Effector memory CD8-positive, alpha-beta T cell (primary cell): ENCODE measurements at places on chromosomes 5 and 9.

GRCh38 chr9:134544388-134545214 lies 97.0 kb upstream of the COL5A1 start:
- DNase-seq = no peak

DNA sequence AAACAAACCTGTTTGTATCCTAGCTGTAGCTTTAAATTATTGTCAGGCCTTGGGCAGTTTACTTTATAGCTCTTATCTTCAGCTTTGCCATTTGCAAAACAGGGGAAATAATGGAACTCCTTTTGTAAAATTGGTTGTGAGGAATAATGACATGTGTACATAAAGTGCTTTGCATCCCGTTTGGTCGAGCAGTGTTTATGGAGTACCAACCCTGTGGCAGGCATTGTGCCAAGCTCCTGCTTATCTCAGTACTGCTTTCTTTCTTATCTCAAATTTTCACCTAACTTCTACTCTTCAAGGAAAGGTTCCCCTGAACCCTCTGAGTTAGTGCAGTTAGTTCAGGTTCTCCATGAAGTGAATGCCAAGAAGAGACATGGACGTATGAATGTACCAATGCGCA lies 9.4 kb upstream of the TENT2 start:
- no peak for DNase-seq

GRCh38 chr5:107670087-107670931 lies 428 bp downstream of the EFNA5 start:
- DNase-seq = no peak

DNA sequence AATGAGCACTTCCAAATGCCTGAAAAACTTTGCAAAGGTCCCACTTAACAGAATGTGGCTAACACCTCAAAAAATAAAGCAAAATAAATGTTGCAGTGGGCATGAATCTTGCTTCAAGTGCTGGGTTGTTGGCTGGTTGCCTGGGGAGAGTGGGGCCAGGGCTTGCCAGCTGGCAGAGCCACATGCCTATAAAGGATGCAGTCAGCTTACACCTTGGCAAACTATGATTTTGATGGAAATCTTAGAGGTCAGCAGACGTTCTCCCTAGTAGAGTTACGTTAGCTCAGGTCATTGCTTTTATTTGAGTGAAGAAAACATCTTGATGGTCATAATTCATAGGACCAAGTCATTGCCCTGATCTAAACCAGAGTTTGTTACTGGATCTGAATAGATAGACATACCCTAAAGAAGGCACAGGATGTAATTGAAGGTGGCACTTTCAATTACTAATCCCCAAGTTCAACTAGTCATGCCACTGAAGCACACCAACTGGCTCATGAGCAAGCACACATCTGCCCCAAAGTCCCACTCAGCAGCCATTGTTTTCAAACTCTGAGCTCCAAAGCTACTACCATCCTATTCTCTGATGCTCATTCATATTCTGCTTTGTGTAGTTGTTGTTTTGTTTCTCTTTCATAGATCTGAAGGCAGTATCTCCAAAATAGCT lies 51.2 kb upstream of the ZSWIM6 start:
- DNase-seq = no peak

DNA sequence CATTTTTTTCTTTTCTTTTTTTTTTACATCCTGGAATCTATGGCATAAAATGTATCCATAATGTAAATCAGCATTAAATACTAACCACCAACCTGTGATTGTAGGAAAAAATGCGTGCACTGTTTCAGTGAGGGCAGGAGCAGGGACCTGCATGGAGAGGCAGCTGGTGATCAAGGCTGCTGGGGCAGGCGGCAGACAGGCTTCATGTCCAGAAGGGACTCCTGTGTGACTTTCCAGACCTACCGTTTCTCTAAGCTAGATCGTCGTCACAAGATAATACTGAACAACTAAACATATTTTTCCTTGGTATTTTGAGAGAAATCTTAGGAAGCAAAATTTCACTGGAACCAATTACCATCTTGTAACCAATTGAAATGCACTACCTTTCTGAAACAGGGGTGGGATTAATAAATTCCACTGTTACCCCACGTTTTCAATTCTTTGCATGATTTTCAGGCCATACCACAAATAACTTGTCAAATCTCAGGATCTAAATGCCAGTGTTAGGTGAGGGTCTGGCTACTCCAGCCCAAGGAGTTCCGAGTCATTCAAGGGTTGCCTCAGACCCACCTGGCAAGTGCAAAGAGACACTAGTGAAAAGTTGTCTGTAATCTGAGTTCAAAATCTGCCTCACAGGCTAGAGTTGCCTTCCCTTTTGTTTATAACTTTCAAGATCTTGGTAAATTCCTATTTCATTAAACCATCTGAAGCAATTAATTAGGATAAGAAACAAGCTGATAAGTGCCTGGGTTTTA lies 198.2 kb downstream of the SEMA5A start:
- DNase-seq = no peak

GRCh38 chr9:25461416-25461815 lies 216.8 kb downstream of the TUSC1 start:
- no peak for DNase-seq

GRCh38 chr9:92720209-92720765 lies 44.3 kb downstream of the BICD2 start:
- DNase-seq = no peak

DNA sequence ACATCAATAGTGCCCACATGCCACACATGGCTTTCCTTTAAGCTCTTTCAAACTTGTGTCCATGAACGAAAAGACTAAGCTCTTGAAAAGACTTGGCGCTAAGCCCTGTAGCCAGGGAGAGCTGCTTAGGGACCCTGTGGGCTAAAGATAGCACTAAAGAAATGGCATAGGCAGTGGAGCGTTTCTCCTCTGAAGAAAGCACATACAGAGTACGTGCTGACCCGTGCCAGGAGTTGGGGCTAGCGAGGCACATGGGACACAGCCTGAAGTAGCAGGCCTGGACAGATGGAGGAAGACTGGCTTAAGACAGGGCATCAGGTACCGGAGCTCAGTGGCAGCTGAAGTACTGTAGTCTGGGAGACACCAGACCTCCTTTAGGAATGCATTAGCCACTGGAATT lies 39.7 kb downstream of the ADGRV1 start:
- no peak for DNase-seq

DNA sequence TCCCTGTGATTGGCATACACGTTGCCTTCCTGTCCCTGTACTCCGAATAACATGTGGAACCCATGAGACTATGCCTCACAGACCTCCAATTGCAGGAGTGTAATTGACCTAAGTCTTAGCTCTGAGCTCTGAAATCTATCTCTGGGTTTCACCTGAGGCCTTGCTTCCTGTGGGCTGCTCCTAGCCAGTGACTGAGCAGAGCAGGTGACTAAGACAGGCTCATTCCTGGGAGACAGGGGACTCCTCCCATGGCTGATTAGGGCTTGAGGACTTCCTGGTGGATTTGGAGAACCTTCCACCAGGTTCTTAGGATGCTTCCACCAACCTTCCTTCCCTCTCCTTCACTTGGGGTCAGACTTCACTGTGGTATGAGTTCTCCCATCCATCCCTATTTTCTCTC lies 22.3 kb upstream of the MIER3 start:
- no peak for DNase-seq

DNA sequence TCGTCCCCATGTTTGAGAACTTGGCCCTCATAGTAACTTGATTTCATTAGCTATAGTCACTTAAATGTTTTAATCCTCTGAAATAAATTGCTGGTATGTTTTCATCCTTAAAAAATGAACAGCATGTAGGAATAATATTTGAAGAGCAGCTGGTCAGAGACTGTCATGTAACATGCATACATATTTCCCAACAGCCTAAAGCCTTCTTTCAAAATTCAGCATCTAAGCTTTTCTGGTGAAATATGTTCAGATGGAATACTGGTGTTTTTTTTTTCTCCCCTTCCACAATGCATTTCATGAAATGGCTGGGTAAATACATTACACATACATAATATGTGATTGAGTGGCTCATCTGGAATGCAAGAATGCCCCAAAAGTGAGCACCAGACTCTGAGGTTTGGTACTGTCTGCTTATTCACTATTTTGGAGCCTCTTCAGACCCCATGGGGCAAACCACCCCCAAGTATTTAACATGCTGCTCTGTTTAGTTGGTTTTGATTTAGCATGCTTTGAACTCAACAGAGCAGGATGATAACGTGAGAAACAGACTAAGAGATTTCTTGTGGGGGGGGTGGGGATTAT lies 94.0 kb downstream of the SMARCA2 start:
- DNase-seq = no peak

DNA sequence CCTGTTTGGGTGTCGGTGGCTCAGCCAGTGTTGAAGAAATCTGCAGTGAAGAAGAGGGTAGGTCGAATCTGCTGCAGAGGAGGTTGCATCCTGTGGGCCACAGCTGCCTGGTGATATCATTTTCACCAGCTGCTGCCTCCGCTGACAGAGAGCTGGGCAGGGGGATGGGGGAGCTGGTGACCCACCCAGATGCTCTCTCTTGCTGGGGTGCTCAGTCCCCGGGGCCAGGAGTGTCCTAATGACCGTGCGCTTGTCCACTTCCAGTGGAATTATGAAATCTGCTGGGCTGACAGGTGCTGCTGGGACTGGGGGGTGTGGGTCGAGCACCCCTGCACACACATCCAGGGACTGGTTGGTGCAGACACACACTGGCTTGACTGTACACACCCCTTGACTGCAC lies 83.2 kb upstream of the IRX4 start:
- no peak for DNase-seq

- DNase-seq = no peak
Measured at GRCh38 chr5:138629392-138629791, 54.2 kb upstream of the HSPA9 start.

DNA sequence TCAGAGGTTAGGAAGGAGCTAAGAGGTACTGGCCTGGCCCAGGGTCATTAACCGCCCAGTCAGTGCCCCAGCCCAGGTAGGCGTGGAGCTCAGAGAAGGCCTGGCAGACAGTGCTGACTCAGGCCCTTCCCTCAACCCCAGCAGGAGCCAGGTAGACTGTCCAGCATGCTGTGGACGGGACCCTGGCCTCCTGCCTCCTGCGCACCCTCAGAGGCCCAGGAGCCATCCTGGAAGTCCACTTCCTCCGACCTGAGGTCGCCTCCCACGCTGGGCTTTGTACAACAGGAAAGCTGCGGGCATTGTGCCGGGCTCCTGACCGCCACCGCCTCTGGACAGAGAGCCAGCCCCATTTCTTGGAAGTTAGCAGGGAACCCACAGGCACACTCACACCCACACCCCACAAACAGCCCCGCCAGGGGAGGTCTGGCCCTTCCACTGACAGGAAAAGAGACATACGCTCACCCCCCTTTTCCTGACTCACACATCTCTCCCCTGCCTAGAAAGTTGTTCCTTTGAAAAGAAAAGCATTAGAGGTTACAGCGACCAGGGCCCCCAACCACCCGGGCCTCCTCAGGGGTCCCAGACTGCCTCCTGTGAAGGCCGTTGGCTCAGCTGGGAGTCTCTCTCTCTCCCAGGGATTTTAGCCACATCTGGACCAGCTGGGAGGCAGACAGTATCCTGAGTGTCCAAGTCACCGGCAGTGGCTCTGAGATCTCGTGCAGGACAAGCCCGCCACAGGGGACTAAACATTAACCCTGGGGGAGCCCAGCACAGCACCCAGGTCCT lies 7.7 kb downstream of the RALGDS start:
- DNase-seq = no peak

GRCh38 chr9:30609713-30610112 lies 1774.7 kb upstream of the ACO1 start:
- no peak for DNase-seq

DNA sequence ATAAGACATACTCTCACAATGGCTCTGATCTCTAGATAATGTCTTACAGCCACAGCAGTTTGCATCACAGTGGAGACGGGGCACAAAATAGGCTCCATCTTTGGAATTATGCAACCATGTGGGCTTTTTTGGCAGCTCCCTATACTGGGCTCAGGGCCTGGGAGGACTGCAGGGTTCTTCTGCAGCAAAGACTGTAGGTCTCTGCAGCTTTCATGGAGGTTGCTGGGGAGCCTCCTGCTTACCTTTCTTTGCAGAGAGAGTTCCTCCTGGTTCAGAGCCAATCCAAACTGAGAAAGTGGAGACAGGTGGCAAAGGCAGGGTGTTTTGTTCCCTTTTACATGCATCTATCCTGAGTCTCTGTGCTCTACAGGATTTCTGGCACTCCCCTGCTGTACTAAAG lies 558.0 kb downstream of the TLR4 start:
- no peak for DNase-seq

- DNase-seq = no peak
Measured at GRCh38 chr5:159965031-159965837, 43.7 kb upstream of the TTC1 start.

- DNase-seq = no peak
Measured at GRCh38 chr5:90055831-90056328, 353.7 kb downstream of the CETN3 start.

DNA sequence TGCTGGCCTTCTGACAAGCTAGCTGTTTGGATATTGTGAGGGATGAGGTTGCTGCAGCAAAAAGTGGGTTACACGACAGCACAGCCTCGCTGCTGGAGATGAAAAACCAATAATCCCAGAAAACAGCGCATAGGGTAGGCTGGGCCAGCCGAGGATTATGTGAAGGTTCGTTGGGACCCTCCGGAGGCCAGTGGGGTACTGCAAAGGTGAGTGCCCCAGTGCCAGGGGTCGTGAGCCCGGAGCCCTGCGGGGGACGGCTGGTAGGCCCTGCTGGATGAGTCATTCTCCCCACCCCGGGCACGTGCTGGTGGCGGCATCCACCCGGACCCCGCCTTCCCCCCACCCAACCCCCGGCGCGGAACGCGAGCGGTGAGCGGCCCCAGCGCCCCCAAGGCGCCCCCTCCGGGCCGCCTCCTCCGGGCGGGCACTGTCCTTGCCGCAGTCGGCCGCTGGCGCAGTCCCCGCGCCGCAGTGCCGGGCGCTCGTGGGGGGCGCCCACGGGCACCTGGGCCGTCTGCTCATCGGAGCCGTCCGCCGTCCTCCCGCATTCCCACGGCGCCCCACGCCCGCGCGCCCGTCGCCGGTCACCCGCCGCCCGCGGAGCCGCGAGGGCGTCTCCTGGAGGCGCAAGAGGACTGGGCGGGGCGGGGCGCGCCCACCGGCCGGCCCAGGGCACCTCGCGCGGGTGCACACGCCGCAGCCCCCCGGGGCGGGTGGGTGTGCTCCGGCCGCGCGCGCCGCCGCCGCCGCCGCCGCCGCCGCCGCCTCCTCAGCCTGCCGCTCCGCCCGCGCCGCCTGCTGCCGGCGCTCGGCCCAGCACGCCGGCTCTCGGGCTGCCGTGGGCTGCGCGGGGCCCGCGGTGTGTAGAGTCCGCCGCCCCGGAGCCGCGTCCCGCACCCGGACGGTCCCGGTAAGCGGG lies at the start of gene PHF24:
PHF24 (plus strand) TSS at position 794 of the 919 bp plus-strand sequence. CDS start 13,014 bp downstream, outside the sequence.
- DNase-seq = peak; percentile 9

- DNase-seq = peak; percentile 53
Measured at GRCh38 chr5:151154931-151155774, 2.4 kb downstream of the ANXA6 start.

- no peak for DNase-seq
Measured at GRCh38 chr9:112325127-112325526, 8.3 kb downstream of the PTBP3 start.
